HCT116 (cell line): ENCODE measurements at places on chromosomes 3 and 15.

DNA sequence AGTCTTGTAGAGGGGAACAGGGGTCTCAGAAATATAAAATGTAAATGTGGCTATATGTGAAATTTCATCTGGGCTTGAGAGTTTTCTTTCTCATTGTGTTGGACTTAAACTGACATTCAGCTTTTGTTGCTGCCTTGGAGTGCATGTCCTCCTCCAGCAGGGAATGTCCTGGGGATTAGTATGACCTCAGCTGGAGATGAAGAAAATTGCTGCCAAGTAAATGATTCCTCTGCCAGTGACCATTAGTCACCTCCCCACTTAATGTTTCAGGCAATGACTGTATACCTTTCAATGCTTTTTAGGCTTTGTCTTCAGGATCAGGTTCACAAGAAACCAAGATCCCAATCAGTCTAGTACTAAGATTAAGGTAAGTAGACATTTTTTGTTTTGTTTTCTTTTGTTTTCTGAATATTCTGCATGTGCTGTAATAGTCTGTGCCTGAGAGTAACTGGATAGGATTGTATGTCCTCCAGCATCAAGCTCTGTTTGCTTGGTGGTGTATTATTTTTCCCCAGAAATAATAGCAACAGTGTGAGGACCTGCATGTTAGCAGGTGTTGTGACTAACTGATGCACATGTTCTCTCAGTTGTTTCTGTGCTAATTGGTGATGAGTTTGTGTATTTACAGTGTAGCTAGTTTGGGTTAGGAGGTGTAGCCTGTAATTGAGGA is 18.1 kb upstream of the SLC22A13 start:
- peak; percentile 13 for DNase-seq

- DNase-seq = no peak
Measured at GRCh38 chr15:69554279-69554961, 101.8 kb downstream of the RPLP1 start.

DNA sequence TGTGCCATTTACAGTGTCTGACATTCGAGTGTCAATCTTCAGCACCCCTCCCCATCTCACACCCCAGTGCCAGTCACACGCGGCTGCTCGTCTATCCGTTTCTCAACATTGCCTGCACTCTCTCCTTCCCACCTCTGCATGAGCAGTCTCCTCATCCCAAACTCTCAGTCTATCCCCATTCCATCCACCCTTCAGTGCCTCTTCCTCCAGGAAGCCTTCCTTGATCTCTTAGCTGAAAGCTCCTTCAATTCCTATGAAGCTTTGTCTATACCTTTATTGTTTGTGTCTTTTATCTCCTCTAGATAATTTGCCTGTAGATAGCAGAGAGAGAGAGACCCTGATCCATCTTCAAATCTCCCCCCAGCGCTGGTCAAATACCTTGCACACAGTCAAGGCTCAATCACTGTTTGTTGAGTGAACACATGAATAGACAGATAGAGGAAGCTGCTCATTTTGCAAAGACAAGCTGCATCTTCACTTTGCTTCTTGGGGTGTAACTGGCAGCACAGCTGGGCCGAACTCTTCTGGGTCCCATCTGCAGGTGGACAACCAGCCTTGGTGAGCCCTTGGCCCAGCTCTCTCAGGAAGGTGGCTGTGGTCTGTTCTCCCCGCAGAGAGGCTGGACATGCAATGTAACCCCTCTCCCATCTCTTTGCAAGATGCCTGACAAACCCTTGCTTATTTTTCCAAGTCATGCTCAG is 52.8 kb downstream of the ITGA11 start:
- DNase-seq = no peak

DNA sequence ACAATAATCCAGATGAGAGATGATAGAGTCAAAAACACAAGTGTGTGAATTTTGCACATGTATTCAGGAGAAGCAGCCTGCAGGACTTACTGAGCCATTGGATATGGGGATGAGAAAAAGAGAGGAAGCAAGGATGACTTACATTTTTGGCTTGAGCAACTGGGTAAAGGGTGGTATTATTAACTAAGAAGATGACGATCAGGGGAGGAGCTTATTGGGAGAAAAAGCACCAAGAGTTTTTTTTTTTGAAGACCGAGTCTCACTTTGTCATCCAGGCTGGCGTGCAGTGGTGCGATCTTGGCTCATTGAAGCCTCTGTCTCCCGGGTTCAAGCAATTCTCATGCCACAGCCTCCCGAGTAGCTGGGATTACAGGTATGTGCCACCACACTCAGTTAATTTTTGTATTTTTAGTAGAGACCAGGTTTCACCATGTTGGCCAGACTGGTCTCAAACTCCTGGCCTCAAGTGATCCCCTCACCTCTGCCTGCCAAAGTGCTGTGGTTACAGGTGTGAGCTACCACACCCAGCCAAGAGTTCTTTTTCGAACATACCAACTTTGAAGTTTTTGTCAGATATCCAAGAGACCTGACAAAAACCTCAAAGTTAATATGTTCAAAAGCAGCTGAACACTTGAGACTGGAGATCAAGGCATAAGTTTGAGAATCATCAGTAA is 14.8 kb upstream of the SH3BP5 start:
- no peak for DNase-seq

GRCh38 chr3:31636049-31636448 is 103.3 kb downstream of the STT3B start:
- DNase-seq = no peak

DNA sequence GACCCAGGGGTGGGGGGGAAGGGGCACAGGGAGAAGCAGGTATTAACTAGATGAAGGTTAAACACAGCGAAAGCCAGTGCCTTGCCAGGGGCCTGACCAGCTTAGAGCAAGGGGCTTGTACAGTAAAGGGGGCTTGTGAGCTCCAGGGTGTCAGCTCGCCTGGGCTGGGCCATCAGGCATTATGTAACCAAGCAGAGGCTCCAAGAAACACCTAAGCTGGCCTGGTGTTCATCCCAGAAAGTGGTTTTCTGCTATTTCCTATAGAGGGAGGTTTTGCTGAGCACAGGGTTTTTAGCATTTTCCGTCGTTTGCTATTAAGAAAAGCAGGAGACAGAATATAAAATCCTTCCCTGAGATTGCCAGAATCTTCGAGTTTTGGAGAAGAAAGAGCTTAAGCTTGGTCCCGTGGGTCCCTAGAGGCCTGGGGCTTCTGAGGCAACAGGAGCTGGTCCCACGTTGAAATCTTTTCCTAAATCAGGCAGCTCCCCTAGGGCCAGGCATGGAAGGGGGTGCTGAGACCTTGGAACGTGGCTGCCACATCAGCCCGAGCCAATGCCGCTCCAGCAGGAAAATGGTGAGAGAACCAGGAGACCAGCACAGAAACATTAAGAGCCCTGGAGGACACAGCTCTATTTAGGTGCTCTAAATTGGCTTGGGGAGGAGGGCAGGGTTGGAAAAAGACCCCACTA is 71.4 kb downstream of the ISG20 start:
- no peak for DNase-seq

DNA sequence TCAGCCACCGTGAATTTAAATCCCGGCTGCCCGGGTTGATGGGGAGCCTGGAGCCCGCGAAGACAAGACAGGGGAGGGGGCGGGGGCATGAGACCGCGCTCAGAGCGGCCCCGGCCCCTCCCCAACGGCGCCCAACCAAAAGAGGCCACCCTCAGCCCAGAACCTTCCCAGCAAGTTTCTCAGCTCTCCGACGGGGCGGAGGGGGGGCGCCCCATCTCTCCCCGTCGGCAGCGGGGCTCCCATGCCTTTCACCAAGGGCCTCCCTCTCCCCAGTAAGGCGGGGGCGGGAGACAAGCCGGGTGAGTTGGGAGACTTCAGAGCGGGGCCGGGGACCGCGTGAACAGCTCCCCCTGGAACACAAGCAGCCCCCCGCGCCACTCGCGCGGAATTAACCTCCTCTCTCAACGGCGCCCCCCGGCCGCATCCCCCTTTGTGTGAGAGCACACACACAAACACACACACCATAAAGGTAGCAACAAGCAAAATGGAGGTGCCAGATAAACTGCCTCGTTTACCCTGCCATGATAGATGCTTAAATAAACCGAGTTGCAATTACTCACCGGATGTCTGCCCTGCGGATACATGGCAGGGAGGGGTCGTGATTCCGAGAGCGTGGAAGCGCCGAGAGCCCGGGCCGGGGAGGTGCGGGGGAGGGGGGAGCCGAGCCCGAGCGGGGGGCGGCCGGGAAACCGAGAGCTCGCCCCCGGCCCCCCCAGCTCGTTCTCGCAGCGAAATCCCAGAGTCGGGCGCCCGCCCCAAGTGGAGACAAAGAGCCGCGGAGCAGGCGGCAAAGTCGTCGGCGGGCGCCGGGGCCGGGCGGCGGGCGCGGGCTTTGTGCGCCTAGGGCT is 1.3 kb downstream of the TLE3 start:
- DNase-seq = no peak

DNA sequence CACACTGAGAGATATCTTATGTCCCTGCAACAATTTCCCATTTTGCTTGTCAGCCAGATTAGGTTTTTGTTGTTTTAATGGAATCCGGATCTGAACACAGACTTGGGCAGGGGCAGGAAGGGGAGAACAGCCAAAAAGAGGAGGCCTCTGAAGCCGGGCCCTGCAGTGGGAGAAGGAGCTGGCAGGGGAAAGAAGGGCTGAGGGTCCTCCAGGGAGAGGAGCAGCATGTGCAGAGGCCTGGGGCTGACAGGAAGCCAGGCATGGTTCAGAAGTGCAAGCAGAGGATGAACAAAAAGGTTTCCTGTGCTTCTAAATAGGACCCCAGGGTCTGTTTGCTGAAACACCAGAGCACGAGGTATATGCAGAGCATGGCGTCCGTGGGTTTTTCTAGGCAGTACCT is 49.1 kb upstream of the POMGNT2 start:
- DNase-seq = no peak

GRCh38 chr3:7144697-7145308 is 283.9 kb downstream of the GRM7 start:
- DNase-seq = peak; percentile 31

DNA sequence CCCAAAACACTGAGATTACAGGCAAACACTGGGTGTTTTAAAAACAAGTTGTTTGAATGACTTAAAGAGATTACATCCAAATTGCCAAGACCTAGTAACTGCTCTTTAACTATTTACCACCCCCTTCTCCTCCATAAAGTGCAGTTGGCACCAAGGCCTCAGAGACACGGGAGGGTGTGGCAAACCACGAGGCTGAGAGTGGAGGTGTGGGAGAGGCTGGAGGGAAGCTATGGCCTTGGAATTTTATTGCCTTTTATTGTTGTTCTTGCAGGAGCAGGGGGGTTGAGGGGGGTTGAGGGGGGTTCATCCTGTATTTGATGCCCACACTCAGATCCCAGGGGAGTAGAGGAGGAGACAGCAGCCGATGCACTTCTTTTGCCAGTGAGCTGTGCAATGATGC is 75.9 kb upstream of the CTDSPL start:
- no peak for DNase-seq

GRCh38 chr3:62625268-62625667 is 249.9 kb downstream of the CADPS start:
- no peak for DNase-seq

- DNase-seq = no peak
Measured at GRCh38 chr15:26892182-26892518, 25.3 kb downstream of the GABRA5 start.

GRCh38 chr3:102348904-102349303 is 85.9 kb upstream of the ZPLD1 start:
- DNase-seq = no peak

DNA sequence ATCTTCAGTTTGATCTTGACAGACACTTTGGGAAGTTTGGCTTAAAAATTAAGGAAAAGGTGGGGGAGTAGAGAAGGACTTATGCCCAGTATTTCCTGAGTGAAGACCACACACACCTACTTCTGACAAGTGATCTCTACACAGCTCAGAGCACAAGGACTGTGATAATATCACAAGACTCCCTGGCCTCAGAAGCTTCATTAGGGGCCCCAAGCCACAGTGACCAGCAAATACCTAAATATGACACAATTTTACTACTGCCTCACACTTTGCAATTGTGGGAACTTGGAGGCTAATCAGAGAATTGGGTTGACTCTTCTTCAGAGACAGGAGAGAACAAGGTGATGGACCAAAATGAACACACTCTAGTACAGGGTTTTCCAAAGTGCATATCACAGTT is 2.6 kb downstream of the ILDR1 start:
- no peak for DNase-seq

GRCh38 chr3:95277613-95278012 is 1214.8 kb downstream of the NSUN3 start:
- DNase-seq = no peak

DNA sequence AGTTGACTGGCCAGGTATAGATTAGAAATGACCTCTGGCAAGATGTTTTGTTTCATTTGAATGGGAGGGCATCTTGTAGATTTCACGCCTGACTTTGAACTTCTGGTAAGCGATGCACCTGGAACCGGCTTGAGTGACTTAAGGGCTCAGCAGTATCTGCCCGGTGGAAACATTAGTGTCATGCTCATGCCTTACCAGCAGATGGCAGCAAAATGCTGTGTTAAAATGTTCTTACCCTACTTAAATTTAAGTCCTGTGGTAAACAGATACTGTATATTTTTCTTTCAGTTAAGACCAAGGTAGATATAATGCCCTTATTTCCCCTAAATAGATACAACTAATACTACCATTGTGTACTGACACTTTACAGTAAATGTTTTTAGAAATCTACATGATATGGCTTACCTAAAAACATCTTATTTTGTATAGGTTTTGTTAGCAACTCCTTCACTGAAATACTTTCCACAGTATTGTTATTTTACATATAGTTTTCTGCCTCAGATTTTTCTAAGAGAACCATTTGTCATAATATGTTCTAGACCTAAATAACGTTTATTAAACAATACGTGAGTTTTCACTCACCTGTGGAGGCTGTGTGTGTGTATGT is 25.5 kb downstream of the ASB7 start:
- peak; percentile 69 for DNase-seq

DNA sequence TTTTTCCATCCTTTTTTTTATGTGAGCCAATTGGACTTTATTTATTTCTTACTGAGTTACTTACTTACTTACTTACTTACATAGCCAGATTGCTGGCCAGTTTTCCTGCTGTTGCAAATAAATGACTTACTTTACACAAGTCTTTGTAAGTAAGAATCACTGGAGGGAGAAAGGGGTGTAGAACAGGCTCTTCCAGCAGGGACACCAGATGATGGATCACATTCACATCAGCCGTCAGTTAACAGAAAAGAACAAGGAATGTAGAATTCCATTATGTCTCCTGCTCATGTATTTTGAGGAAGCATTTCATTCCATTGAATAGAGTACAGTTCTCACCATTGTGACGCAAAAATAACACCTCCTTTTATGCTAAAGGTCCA is 188.6 kb downstream of the FNDC3B start:
- DNase-seq = no peak

- no peak for DNase-seq
Measured at GRCh38 chr15:54519577-54519976, 541.3 kb downstream of the UNC13C start.

DNA sequence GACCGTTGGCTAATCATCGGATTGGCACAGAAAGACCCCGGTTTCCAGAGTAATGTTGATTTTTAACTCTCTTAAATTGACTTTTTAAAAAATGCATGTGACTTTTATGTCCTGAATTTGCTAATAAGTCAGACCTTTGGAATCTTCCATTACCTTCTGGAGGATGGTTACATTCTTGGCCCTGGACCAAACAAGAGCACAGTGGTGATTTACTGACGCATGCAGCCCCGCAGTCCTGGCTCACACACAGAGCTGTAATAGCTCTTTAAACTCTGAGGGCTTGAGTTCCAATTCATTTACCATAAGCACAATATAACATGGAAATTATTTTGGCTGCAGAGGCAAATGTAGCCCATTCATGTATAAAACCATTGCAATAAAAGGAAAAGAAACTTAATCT is 25.1 kb downstream of the SOX14 start:
- no peak for DNase-seq
